Prostate gland (tissue), 2 donors: ENCODE measurements at places on chromosomes 6 and 20. TPM values are rescaled to one million over a fixed set of nuclear protein-coding genes. Genes with fewer than 3 reads are reported as not detected.

The ATP6V1G2 gene
- total RNA-seq = 0.36 TPM

DNA sequence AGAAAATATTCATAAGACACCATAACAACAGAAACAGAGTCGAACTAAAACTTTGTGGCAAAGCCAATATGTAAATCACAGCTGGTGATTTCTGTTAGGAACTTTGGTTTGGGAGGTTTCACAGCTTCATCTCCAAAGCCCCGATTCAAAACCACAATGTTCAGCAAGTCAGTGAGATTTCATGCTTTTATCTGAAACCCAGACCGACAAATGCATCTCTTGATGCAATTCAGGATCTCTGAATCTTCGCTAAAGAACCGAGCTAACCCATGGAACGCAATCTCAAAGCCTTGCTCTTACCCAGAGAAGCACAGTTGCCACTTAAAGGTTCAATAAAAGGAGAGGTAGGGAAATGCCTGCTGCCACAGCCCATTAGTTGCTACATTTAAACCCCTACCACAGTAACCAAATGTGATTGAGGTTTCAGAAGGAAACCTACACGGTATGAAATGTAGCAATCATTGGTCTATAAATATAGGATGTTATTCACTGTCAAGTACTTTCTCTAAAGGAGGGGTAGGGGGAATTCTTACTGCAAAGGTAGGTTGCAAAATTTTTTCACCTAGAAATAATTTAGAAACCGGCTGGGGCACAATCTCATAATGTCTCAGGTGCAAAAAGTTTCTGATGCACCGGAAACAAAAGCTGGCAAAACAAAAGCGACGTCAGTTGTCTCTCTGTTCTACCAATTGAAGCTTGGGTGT is 381.0 kb upstream of the ARID1B start:
- DNase-seq = no peak
- H3K27ac ChIP-seq = no peak overlapping the region
- H3K36me3 ChIP-seq = no peaks in the 10 kb centered on the region
- H3K4me3 ChIP-seq = no peak overlapping the region

DNA sequence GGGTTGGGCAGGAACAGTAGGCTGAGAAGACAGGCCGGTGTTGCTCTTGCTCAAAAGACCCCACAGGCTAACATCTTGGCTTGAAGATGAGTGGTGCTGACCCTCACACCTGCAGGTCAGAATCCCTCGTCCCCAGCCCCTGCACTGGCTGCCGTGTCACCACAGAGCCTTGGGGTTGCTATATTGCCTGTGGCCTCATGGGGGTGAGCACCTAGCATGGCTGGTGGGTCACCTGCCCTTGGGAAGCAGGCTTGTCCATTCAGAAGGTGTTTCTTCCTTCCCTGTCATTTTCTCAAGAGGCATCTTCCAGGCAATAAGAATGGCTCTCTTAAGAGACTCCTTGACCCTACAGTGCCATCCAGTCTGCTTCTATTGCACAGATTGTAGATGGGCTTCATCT is 7.7 kb downstream of the SLC22A16 start:
- H3K4me1 ChIP-seq = no peaks in the 10 kb centered on the region
- no peaks in the 10 kb centered on the region for H3K27me3 ChIP-seq
- no peak overlapping the region for H3K27ac ChIP-seq
- DNase-seq = no peak
- H3K36me3 ChIP-seq = no peaks in the 10 kb centered on the region
- no peak overlapping the region for H3K4me3 ChIP-seq

The C6orf58 gene
- not detected for total RNA-seq

DNA sequence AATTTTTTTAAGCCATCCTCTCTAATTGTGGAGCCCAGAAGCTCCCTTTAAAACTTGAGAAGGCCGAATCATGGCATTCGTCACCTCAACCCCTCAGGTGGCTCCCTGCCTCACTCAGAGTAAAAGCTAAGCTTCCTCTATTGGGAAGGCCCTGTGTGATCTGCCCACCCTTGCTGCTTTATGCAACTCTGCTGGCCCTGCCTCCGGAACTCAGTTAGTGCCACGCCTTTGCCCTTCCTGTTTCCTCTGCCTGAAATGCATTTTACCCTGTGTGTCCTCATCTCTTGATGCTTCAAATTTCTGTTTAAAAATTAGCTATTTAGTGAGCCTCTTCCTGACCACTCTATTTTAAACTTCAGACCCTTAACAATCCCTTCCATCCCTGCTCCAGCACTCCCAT is 5.7 kb downstream of the PACRG start:
- no peak for DNase-seq
- no peaks in the 10 kb centered on the region for H3K27me3 ChIP-seq
- no peaks in the 10 kb centered on the region for H3K36me3 ChIP-seq
- H3K27ac ChIP-seq = no peak overlapping the region
- no peaks in the 10 kb centered on the region for H3K4me1 ChIP-seq

GRCh38 chr6:168349718-168350210 is 30.2 kb upstream of the DACT2 start:
- no peak for DNase-seq
- H3K27me3 ChIP-seq = no peaks in the 10 kb centered on the region
- no peak overlapping the region for H3K27ac ChIP-seq
- H3K4me3 ChIP-seq = no peak overlapping the region

DNA sequence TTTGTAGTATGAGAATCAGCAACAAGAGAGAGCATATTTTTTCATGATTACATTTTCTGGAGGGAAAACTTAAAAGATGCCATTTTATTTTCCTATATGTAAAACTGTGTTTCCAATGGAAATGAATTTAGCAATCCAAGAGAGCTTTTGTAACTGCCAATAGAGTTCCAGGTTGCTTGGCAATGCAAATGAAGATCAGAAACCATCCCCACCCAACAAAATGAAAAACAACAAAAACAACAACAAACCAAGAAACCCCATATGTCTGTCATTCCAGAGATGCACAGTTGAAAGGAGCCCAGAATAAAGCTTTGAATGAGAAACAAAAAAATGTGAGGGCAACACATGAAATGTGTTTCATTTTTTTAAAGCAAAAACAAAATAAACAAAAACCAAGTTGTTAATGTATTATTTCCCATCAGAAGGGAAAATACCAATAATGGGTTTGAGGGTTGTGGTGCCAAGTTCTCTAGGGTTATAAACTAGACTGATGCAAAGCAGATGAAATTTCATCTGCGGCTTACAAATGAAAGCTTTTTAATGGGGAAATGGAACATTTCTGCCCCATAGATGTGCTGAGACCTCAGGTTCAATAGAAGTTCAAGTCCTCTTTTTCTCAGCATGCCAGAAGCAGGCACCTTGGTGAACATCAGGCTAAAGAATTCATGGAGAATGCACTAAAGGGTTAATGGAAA is 121.5 kb upstream of the MCHR2 start:
- no peak for DNase-seq
- H3K4me1 ChIP-seq = no peaks in the 10 kb centered on the region
- no peak overlapping the region for H3K27ac ChIP-seq
- no peaks in the 10 kb centered on the region for H3K27me3 ChIP-seq

The LY6G6D gene
- total RNA-seq = not detected

The PRDM1 gene
- 3.5 TPM for total RNA-seq

- no peak overlapping the region for H3K4me3 ChIP-seq
- H3K27me3 ChIP-seq = no peaks in the 10 kb centered on the region
- H3K4me1 ChIP-seq = no peaks in the 10 kb centered on the region
- H3K36me3 ChIP-seq = no peaks in the 10 kb centered on the region
- DNase-seq = no peak
- H3K27ac ChIP-seq = no peak overlapping the region
Measured at GRCh38 chr6:54716877-54717276, 129.7 kb upstream of the FAM83B start.

- H3K27ac ChIP-seq = no peak overlapping the region
- H3K4me3 ChIP-seq = peak overlapping the region; percentile 48
- no peaks in the 10 kb centered on the region for H3K36me3 ChIP-seq
- no peak for DNase-seq
- H3K4me1 ChIP-seq = no peaks in the 10 kb centered on the region
Measured at GRCh38 chr6:150005761-150006651, 19.3 kb downstream of the RAET1L start.

The CAP2 gene
- 10.0 TPM for total RNA-seq

DNA sequence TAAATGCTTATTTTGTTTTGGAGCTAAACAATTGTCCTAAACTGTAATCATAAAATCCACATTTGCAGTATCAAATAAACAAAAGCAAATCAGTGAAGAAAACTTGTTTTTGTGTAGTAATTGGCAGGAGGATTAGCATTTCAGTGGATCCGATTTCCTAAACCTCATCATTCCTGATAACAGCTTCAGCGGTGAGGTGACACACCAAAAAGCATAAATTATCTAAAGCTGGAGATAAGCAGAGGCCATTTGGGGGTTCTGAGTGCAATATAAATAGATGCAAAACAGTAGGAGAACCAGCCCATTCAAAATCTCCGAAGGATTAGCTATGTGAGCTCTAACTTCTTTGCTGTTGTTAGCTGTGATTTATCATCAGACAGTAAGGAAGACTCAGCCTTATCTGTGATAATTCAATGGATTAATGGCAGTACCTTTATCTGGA is 235.8 kb downstream of the EPHA7 start:
- peaks cover 4% of the 10 kb centered on the region for H3K27me3 ChIP-seq
- H3K36me3 ChIP-seq = no peaks in the 10 kb centered on the region
- H3K4me1 ChIP-seq = no peaks in the 10 kb centered on the region
- DNase-seq = no peak
- no peak overlapping the region for H3K27ac ChIP-seq
- H3K4me3 ChIP-seq = no peak overlapping the region

DNA sequence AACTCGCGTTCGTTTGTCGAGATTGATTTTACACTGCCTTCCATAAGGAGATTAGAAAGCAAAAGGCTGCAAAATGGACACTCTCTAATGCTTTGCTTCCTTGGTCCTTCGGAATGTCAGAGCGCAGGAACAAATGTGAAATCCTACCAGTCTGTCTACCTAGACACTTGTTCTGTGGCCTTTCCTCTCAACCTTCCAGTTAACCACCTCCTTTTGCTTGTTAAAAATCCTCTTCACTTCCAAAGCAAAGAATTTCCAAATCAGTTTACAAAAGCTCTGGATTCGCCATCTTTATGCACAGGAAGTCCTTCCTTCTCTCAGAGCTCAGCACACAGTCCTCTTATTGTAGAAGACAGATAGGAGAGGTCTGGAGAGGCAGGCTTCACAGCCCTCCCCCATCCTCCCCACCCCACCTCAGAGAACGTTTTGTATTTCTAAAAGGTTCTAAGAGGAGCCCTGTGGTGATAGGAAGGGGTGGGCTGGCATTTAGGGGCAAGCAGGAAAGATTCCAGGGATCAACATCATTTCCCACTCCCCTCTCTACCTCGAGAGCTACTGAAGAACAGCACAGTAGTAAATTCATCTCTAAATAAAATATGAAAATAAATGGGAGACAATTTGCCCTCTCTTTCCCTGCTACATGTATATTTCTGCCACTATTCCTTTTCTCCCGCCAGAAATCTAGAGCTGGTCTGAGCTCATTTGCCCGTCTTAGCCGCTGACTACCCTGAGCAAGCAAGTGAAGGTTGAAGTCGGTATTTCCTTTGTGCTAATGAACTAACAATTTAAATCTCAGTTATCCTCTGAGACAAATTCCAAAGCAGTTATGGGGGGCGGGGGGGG is 18.9 kb downstream of the TFAP2A start:
- no peak for DNase-seq
- H3K27ac ChIP-seq = no peak overlapping the region
- H3K4me1 ChIP-seq = no peaks in the 10 kb centered on the region
- no peak overlapping the region for H3K4me3 ChIP-seq
- H3K36me3 ChIP-seq = no peaks in the 10 kb centered on the region

The CCM2L gene
- 5.7 TPM for total RNA-seq
